ENCODE measurements at places on chromosomes 7 and 10.
A peak's percentile ranks its signal among the peaks of the same experiment; 100 is the strongest.

GRCh38 chr10:60480865-60481563 lies 91.3 kb upstream of the ANK3 start:
- peak; percentile 88 for DNase-seq

DNA sequence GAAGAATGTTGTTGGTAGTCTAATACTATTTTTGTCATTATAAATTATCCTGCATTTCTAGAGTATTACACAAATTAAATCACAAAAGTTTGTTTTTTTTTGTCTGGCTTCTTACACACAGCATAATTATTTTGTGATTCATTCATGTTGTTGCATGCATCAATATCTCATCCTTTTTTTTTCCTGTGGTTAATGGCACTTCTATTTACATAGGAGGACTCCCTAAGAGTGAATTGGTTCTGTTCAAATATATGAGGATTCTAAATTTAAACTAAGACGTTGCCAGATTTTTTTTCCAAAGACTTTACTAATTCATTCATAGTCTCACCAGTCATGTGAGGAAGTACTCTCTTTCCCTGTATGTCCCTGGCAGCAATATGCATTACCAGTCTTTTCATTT lies 303.3 kb downstream of the GPR37 start:
- no peak for DNase-seq

- no peak for DNase-seq
These were observed 28.2 kb downstream of the UBE2H start for GRCh38 chr7:129924602-129925001.

DNA sequence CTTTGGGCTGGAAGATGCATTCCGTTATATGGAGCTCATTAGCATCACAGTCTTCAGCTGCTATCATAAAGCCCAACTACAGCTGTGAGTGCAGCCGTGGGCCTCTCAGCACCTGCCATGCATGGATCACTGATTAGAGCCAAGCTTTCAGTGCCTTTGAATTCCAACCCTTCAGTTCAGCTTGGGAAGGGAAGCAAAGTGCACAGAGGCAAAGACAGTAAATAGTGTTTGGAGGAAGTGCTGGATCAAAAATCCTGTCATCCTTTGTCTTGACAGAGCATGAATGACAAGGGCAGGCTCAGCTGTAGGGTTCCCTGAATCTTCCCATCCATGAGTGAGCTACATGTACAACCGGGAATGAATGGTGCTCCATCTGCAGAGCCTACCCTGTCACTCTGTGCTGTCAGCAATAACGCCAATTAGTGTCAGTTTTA lies 153.7 kb downstream of the DNAJB9 start:
- DNase-seq = no peak

DNA sequence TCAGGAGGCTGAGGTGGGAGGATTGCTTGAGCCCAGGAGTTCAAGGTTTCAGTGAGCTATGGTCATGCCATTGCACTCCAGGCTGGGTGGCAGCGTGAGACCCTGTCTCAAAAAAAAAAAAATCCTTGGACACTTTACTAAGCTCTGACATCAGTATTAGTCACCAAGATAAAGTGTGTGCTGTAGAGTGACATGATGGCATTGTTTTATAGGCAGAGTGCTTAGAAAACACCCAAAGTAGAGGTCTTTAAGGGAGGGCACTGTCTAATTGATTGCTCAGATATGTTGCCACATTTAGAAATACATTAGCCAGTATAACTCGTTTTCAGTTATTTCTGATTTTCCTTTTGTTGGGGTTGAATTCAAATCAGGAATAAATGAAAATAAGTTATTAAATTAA lies 235.9 kb downstream of the REEP3 start:
- no peak for DNase-seq

DNA sequence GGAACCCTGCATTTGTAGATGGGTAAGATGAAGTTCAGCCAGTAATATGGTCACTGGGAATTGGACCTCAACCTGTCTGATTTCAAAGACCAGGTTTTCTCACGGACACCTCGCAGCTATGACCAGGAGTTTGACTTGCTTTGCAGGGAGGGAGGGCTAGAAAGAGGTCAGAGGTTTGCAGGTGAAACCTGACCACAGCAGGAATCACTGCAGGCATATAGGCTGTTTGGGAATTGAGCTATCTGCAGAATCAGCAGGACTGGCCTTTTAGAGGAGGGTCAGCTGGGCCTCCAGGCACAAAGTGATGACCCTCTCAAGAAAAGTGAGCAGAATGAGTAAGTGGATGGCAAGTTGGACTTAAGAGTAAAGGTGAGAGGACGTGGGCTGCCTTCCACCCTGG lies 166.3 kb downstream of the ADRA2A start:
- no peak for DNase-seq
